ENCODE measurements at places on chromosomes 16 and 17.

- no peak for DNase-seq
Measured at GRCh38 chr17:80393961-80394360, 21.0 kb upstream of the ENDOV start.

- DNase-seq, result no peak
Measured at GRCh38 chr16:87033021-87033471, 284.1 kb downstream of the C16orf95 start.

DNA sequence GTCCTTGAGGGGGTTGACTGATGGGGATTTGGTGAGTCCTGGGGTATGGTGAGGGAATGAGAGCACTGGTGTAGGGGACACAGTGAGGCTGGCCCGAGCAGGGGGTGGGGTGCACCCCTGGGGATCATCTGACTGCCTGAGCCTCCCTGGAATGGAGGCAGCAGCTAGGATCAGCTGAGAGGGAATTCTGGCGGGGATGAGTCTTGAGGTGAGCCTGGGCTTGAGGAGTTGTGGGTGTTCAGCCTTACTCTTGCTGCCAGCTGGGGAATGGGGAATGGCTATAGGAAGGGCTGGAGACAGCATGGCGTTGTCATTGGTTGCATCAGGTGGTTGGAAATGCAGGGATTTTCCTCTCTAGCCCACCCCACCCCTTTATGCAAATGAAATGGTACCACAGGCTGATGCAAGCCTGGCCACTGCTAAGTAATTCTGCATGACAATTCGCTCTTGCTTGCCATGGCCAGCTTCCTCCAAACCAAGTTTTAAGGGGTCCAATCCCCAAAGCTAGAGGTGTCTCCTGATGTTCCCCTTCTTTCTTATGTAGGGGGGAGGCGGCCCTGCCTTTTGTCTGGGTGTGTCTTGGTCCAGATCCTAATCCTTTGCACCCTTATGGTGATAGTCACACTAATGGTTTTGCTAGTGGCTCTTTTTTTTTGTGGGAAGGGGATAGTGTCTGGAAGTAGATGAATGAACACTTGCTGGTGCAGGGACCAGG, 7.5 kb downstream of the NFE2L1 start:
- DNase-seq, result no peak

DNA sequence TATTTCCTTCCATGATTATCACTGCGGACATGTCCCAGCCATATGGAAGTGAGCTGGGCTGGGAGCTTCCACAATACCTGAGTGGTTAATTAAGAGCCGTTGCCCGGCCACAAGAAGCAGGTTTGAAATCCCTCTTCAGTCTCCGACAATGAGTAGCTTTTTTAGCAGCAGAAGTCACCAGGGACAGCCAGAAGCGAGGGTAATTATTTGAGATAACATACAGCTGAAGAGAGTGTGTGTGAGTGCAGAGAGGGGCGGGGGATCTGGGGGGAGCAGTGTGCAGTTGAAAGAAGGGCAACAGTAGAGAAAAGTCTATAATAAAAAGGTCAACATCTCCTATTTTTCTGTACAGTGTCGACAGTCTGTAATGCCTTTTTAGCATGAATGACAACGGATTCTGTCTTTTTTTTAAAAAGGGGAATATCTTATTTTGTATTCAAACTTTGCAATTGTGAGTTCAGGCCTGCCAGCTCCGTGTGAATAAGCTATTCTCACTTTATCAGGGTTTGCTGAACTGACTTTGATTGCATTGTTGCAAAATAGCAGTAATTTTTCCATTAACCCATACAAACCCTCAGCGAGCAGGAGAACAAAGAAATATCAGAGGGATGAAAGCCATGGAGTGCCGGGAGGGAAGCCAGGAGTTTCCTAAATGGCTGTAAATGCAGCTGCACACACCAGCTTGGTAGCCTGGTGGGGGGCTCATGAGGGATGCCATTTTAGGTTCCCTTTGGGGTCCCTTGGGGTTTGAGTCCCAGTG, 220.3 kb upstream of the IRX3 start:
- no peak for DNase-seq

- no peak for DNase-seq
Measured at GRCh38 chr16:85508388-85508787, 104.7 kb upstream of the GSE1 start.

- no peak for DNase-seq
Measured at GRCh38 chr17:881778-882177, 97.8 kb downstream of the NXN start.

GRCh38 chr16:3645504-3646347, 8.8 kb upstream of the DNASE1 start:
- DNase-seq, result no peak

- DNase-seq, result no peak
Measured at GRCh38 chr17:75617675-75618074, 15.6 kb upstream of the SMIM5 start.

DNA sequence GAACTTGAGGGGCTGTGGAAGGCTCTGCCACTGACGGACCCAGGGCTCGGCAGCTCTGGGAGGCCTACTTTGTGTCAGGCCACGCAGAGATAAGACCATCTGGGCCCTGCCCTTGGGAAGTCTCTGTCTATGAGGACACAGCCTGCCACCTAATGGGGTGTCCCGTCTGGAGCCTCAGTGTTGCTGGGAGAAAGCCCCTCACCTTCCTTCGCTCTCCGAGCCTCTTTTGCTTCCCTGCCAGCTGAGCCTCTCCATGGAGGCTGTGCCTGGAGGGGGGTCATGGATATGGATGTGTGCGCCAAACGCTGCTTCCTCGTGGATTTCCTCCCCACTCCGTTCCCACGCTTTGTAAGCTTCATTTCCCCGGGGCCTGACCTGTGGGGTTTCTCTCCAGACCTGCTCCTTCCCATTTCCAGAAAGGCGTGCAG, 228.8 kb downstream of the SEC14L1 start:
- no peak for DNase-seq

DNA sequence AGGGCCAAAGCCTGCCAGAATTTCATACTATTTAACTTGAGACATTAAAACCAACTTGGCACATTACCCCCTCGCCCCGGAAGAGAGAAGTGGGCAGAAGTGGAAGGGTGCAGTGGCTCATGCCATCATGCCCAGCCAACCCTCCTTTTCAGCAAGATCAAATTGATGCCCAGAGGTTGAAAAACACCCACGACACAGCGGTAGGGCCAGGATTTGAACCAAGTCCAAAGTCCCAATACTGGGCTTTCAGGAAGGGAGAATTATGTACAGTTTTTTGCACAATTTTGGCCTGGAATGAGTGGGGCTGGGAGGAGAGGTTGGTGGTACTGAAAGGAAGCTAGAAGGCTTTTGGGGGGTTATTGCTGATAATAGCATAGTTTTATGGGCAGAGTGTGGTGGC, 11.0 kb downstream of the PDP2 start:
- no peak for DNase-seq

DNA sequence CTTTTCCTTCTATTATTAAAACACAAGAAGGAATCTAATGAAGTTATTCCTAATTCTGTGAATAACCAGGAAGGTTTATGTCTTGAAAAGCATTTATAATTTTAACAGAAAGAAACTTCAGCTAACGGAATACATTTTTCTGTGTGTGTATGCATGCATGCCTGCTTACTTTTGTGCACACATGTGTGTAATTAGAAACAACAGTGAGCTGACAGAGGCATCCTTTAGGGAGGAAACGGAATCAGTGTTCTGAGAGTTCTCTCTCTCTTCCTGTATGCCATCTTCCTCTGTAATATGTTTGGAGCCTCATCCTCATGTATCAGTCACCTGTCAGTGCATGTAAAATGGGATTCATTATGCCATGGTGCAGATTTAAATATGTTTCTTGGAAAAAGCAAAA, 107.0 kb downstream of the MAP2K4 start:
- DNase-seq, result no peak

DNA sequence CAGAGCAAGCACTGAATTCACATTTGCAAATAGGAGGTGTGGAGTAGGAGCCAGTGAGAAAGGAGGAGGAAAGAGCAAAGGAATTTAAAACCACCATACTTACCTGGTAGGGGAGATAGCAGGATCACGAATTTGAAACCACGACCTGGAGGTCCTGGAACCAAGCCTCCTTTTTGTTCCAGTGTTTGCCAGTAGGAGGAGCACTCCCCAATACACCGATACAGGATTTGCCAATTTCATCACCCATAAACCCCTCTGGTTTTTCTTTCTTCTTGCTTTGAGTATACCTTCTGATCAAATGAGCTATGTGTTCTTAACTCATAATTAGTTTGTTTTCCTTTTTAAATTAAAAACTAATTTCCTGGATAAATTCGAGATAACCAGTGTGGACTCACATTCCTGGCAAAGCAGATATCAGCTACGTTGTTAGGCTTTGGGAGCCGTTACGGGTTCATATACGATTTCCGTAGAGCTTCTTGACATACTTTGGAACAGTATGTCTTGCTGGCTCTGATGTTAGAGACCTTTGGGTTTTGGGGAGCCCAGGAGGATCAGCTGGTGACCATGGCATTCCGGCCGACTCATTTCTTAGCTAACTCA, 22.7 kb downstream of the BCO1 start:
- no peak for DNase-seq

DNA sequence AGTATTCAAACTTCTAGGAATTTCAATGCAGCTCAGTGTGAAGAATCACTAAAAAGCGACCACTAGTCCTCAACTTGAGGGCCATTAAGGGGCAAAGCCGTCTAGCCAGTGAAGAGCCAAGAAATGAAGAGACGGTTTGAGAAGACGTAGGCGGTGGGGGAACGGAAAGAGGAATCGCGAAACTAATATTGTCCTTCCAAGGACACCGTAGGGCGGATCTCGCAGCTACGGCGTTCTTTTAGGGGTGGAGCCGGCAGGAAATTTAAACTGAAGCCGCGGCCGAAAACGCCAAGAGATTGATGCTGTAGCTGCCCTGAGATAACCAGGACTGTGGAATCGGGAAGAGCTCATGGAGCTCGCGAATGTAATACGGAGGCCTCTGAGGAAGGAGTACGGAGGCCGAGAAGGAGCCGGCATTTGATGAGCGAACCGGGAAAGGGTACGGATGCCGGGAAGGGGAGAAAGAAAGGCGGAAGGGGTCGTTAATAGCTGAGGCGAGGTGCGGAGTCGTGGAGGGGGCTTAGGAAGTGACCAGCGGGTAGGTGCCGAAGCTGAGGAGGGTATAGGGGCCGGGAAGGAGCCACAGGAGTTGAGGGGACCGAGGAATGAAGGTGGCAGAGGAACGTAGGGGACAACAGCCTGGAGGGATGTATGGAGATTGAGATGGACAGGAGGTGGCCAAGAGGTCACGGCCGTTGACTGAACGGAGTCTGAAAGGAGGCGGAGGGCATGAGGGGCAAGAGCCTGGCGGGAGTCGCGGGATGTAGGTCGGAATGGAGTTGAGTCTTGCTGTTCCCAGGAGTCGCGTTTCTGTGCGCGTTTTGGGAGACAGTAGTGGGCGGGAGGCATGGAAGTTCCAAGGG, at the start of gene DBF4B:
TSS of gene DBF4B (plus strand) at position 265 of the 863 bp plus-strand sequence. CDS start at position 421, 156 bp downstream.
- DNase-seq, result peak; percentile 87

DNA sequence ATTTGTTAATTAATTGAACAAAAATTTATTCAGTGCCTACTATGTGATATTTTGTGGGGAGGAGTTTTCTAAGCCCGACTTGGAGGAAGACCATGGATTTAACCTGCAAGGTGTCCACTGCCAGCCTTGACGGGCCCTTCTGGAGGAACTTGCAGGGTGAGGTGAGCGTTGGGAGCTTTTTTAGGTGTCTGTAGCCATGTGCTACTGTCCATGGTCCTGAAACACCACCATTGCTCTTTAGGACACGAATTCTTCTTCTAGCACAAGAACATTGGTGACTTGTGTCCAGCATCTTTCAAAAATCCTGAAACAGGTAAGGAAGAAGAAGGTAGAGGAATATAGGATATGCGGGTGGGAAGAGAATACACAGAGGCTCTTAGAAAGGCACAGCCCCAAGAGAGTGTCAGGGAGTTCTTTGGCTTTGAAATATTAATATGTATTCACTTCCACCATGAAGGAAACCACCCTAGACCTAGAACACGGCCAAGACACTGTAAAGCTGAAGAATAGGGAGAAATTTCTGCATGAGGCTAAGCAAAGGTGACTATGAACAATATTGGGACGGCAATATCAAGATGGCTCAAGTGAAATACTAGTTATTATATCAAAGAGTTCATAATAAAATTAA, 27.9 kb upstream of the OR4D1 start:
- peak; percentile 37 for DNase-seq

DNA sequence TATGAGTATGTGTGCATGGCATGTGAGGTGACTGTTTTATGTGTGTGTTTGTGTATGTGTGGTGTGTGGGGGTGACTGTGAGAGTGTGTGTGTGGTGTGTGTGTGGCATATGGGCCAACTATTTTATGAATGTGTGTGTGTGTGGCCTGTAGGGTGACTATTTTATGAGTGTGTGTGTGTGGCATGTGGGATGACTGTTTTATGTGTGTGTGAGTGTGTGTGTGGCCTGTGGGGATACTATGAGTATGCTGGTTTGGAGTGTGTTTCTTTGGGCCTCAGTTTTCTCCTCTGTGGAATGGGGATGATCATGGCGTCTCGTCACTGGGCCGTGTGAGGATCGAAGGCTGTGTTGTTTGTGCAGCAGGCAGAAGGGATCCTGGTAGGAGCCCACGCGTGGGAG, 152.1 kb upstream of the PLCG2 start:
- no peak for DNase-seq

DNA sequence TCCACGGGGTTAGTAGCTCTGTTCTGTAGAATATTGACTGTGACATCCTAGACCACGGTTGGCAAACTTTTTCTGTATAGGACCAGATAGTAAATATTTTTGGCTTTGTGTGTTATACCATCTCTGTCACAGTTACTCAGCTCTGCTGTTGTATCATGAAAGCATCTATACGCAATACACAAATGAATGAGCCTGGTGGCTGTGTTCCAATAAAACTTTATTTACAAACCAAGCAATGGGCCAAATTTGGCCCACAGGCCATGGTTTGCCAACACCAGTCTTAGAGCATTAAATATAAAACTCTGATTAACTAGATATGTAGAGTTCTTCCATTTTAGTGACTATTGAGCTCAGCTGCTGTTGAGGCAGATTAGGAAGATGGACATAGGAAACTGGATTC, 132.7 kb downstream of the MAP2K6 start:
- DNase-seq, result no peak

DNA sequence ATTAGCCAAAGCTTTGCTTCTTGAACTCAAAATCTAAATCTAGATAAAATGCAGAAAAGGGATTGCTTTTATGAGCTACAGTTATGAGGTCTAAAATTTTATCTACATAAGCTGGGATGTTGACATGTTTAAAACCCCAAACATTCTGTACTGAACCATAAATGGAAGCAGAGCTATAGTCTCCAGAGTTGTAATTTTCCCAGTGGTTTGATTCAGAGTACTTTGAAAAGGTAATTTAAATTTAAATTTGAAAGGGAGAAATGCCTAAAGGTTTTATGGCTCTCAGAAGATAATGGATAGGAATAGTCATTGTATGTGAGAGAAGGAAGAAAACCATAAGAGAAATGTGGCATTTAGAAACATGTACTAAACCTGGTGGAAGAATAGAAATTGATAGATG, 163.2 kb downstream of the PPM1E start:
- no peak for DNase-seq

All from glomerular endothelial cell (primary cell).